IPS DF 19.7 (cell line): ENCODE measurements at places on chromosomes 3 and 15.

DNA sequence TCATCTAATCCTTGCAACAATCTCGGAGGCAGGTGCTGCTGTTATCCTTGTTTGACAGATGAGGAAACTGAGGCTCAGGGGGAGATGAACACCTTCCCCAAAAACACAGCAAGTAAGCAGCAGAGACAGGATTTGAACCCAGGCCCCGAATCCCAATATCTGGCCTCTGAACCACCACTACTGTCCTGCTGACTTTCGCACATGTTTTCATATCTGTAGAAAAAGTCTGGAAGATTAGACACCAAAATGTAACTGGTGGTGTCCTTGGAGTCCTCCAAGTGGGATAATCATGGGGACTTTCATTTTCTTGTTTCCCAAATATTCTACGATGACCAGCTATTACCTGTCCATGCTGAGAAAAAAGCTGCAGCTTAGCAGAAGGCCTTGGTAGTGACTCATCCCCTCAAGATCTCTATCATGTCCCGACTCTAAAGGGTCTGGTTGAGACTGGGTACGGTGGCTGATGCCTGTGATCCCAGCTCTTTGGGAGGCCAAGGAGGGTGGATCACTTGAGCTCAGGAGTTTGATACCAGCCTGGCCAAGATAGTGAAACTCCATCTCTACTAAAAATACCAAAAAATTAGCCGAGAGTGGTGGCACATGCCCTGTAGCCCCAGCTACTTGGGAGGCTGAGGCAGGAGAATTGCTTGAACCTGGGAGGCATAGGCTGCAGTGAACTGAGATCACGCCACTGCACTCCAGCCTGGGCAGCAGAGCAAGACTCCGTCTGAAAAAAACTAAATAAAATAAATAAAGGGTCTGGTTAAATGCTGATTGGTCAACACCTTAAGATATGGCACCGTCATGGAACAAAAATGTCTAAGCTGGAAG is 8.6 kb downstream of the IRAK2 start:
- no peak for DNase-seq

GRCh38 chr15:28960979-28961378 is 75.2 kb downstream of the APBA2 start:
- no peak for DNase-seq

- no peak for DNase-seq
These were observed 13.8 kb upstream of the GATA2 start for GRCh38 chr3:128506754-128507153.

- peak; percentile 50 for DNase-seq
These were observed 58.8 kb downstream of the CLASP2 start for GRCh38 chr3:33658991-33659848.

DNA sequence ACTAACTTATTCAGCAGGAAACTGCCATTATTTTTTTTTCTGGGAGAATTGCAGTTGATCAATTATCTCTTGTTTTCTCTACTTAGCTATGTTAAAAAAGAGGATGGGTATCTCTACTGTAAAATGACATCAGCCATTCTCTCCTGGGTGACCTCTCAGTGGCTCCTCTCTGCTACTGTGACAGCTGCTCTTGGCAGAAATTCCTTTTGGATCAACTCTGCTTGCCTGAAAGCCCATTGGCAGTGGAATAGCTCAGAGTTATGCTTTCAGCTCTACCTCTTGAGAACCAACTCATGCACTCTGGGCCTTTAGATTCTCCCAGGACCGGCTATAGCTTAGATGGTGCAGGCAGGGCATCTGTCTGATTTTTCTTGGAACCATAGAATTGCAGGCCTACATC is 99.9 kb upstream of the GAP43 start:
- DNase-seq, result no peak

- DNase-seq, result no peak
These were observed 29.6 kb downstream of the KIF7 start for GRCh38 chr15:89625716-89626115.

DNA sequence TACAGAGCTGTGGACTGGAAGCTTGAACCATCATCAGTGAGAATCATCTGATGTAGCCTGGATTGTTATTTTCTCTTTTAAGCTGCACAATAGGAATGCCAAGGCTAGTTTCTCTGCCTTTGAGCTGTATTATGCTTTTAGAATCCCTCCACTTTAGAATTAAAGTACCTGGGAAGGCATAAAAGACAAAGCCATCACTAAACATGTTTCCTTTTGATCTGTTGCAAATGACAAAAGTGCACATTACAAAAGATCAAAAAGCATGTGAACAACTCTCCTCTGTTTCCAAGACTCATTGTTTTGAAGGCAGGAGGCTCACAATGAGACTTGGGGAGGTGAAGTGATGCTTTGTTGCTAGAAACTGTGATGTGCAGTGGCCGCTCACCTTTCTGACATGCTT is 51.8 kb downstream of the LARS2 start:
- DNase-seq, result no peak
